NCI-H524 (cell line): ENCODE measurements at places on chromosomes 5 and 9.

DNA sequence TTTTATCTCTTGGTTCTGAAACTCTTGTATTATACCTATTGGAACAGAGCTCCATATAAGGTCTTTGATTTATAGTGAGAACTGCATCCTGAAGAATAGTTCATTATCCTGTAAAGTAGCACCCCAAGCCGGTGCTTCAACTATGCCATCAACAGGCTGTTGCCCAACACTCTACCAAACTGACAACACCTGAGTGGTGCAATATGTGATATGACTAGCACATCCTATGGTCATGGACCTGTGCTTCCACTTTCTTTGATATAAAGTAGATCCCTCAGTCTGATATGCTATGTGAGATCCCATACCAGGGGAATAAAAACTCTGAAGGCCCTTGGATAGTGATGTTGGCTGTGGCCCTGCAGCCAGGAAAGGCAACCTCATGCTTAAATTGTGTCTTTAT is 15.8 kb downstream of the CSF2 start:
- no peak for DNase-seq

DNA sequence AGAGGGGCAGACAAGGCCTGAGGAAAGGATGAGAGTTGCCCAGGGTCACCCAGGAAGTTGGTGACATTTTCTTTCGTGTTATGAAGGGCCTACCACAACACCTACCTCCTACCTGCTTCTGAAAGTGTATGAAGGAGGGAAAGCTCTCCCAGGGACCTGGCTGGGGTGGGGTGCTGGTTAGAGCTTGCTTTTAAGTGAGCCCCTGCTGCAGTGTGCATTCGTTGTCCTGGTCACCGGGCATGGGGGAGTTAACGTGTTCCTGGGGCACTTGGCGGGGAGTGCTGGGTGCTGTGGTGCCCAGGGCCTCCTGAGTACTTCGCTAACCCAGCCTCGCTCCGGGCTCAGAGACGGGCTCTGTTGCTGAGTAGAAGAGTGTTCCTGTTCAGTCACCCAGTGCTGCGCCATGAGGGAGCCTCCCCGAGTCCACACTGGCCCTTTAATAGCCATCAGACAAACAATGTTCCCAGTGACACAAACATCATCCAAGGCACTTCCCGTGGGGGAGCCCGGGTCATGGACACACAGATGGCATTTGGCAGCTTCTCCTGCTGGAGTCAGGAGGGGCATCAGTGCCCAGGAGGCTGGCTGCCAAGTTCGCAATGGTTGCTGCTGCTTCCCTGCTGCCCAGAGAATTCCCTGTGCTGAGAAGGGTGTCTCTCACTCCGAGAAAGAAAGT is 85.7 kb downstream of the AMBP start:
- no peak for DNase-seq

DNA sequence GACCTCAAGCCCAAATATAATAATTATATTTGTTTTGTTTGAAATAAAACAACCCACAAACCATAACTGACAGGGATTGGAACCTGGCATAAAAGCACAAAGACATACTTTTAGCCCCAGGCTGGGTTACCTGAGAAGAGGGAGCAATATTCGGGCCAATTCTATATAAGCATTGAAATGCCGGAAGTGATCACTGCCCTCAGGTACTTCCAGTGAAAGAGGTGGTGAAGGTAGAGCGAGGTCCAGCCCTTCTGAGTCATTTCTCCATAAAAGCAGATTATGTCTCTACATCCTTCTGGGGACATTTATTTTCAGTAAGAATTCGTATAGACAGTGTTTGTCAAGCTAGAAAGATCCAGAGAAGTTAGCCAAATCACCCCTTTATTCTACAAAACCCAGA is 59.6 kb downstream of the GCNT4 start:
- DNase-seq, result no peak

DNA sequence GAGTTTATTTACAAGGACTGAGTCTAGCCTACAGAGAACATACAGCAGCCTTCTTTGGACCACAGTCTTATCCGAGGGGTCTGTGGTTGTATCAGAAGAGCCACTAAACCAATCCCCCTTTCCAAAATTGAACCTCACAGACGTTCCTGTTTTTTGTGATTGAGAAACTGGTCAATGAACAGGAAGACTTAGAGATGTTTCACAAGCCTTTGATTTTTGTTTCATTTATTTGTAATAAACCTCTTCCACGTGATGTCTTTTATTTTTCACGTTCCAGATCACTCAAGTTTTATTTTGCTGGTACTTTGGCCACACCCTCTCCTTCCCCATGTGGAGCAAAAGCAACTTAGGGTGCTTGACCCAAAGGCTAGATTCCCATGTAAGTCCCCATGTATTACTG is 16.1 kb downstream of the CCT5 start:
- DNase-seq, result no peak

GRCh38 chr5:169350016-169350415 is 49.1 kb upstream of the SLIT3 start:
- no peak for DNase-seq

- DNase-seq, result no peak
Measured at GRCh38 chr9:33065157-33066076, 11.1 kb downstream of the SMU1 start.

DNA sequence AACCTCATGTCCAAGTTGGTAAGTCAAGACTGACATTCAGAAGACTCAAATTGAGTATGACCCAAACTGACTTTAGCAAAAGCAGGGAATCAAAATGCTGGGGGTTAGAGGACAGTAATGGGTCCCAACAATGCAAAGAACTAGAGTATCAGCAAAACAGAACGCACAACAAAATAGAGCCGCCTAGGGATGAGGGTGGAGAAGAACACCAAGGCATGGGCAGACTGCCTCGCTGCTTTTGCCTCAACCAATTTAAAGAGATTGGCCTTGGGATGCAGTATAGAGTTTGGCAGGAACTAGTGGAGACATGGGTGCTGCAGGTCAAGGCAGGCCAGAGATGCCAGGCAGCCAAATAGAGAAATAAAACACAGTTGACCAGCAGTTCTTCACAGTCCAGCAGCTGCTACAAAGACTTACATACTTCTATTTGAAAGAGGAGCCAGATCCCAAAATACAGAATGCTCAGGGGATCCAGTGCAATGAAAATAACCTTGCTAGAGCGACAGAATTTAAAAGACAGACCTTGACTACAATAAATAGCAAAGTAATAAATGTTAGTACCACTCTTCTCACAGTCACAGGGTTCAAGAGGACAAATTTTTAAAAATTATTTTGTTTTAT is 83.9 kb upstream of the NIPBL start:
- DNase-seq, result no peak
